Cardiac fibroblast (primary cell): ENCODE measurements at places on chromosomes 5 and 9.
A peak's percentile ranks its signal among the peaks of the same experiment; 100 is the strongest.

DNA sequence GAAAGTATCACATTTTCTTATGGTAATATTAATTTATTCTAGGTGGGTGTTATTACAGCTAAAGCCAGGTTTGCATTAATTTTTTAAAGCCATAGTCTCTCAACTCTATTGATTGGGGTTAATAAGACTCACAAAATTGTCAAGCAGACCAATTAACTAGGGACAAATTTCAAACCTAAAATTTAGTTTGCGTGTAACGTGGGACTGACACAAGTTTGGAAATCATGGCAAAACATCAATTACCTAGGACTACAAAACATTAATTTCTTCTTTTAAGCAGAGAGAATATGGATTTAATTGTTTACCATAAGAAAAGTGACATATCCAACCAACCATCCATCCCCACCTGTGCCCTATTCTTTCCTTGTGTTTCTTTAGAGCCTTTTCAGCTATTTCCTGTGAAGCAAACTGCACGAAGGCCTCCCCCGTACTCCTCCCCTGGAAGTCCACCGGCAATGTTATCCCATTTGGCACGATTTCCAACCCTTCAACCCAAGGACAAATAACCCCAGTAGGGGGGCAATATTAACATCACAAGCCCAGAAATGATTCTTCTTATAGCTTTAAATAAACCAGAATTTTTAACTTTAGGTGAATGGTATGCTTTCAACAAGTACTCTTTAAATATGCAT, 4.4 kb downstream of the HNRNPH1 start:
- DNase-seq: peak; percentile 31

DNA sequence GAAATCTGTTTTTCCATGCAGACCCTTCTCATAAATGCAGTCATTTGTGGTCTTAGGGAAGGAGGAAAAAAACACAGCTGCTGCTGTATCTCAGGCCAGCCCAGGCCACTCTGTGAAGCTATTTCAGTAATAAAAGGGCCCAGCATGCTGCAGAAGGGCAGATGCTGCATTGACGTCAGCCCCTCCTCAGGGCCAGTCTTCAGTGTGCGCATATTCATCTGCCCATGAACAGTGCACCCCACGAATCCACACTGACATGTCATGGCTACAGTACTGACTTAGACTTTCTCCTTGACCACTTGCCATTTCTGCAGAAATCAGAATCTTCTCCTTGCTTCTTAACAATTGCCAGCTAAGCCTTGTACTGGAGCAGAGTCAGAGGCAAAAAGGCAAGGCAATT, 304.7 kb downstream of the GABRG2 start:
- no peak for DNase-seq

DNA sequence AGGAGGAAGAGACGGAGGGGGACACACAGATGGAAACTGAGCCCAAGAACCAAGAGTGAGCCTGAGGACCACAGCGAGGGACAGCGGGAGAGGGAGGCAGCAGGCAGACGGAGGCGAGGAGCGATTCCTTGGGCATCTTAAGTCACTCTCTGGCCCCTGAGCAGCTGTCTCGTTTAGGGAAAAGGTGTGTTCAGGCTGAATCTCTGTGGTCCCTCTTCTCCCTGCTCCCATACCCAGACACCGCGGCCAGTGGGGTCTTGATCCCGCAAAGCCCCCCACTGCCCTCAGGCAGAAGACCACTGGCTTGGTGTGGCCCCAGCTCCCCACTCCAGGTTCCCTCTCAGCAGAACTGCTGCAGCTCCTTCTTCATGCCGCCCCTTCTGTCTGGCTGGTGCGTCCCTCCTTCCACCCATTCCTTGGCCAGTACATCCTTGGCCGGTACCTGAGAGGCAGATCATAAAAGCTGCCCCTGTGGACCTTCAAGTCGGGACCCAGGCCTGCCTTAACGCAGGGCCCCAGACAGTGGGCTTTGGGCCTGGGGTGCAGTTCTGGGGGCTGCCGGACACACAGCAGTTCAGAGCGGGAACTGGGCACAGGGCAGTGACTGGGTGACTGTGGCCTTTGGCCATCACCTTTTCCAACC, 5.8 kb upstream of the RALGDS start:
- peak; percentile 28 for DNase-seq

DNA sequence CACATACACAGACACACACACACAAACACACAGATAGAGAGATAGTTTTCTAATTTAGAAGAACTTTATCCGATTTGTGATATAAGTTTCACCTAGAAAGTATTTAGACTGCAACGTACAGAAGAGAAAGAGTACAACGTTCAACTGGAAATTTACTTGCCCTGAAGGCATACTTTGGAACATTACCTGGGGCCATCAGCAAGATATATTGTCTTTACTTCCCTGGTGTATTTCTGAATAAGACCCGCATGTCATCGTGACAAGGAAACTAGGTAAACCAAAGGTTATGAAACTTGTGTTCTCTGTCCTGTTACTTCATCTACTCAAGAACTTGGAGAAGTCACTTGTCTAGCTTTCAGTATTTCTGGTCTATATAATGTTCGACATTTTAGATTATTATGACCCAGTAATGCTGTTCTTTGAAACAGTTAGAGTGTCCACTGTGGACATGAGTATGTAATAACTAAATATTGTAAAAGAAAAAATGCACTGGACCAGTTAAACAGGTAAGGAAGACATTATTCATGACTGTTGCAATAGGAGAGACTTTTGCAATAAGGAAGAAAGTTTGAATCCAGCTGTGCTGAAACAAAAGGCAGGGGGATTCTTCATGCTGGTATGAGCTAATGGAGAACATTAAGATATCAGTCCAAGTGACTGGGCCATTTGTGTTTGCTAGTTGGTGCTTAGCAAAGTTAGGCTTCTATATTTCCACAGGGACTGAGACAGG, 1791.1 kb downstream of the MAT2B start:
- no peak for DNase-seq

DNA sequence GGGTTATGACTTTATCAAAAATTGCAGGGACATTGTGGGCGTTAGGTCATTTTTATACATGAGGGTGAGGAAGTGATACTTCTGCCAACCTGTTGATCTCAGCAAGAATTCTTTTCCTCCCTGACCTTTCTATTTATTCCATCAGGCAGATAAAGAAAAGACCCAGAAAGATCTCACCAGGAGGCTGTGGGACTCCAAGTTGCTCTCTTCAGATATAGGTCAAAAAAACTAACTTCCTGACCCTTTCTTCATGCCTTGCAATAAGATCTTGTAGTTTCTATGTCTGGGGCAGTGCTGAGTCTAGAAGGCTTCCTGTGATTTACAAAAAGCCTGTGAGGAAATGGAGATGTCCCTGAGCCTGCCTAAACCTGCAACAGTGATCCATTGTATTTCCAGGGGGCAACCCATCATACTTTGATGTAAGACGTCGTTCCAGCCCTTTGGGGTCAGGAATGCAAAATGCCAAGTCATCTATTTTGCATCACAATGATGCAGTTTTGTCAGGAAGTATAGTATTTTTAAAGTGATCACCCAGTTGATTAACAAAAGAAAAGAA, 22.0 kb upstream of the PIK3R1 start:
- peak; percentile 11 for DNase-seq

DNA sequence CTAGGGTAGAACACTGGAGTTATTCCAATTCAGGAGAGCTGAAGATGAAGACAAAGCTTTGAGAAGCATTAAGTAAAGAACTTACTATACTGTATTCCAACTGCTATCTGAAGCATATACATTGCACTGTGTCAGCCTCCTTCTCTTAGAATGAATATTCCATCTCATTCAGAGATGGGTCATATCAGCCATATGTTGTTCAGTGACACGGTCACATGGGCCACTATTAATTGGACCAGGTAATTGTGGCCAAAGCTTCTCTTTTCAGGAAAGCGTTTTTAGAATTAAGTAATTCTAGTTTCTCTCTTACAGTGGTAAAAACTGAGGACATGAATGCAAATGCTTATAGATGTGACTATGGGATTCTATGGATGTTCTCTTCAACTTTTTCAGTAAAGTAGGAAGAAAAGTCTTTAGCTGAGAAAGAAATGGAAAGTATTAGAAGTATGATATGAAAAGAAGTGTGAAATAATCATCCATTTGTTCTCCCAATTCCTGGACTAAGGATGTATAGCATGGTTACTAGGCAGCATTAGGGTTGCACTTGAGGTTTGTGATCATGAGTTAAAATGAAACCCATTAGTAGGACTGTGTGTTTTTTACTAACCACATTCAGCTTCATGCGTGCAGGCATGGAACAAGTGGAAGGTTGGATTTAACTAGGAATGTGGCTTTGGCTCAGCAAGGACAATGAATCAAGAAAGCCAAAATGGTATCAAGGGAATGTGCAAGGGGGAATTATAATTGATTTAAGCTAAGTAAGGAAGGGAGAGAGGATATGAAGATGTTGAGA, 40.9 kb downstream of the CETN3 start:
- no peak for DNase-seq

DNA sequence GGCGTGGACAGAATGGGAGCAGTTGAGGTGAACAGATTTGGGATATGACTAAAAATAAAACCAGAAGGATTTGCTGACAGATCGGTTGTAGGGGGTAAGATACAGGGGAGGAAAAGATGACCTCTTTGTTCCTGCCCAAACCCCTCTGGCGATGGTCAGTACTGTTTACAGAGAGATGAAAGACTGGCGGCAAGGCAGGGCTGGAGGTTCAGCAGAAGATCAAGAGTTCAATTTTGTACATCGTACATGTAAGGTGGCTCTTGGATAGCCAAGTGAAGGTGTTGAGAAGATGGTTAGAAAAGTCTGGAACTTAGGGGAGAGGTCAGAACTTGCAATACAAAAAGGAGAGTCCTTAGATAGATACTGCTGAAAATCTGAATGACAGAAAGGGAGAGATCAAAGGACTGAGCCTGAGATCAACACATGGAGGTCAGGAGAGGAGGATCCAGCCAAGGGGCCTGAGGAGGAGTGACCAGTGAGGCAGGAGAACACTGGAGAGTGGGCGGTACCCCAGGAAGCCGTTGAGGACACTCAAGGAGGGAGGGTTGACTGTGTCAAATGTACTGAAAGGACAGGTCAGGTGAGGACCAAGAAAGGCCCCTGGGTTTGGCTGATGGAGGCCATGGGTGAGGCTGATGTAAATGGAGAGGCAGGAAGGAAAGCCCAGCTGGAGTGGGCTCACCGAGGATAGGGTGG, 7.1 kb downstream of the IL4 start:
- DNase-seq: no peak

- no peak for DNase-seq
Measured at GRCh38 chr9:96289392-96289791, 12.6 kb downstream of the HSD17B3 start.

- no peak for DNase-seq
Measured at GRCh38 chr9:91698266-91698665, 251.8 kb downstream of the ROR2 start.

GRCh38 chr9:127181595-127182190, 59.3 kb upstream of the ANGPTL2 start:
- no peak for DNase-seq

DNA sequence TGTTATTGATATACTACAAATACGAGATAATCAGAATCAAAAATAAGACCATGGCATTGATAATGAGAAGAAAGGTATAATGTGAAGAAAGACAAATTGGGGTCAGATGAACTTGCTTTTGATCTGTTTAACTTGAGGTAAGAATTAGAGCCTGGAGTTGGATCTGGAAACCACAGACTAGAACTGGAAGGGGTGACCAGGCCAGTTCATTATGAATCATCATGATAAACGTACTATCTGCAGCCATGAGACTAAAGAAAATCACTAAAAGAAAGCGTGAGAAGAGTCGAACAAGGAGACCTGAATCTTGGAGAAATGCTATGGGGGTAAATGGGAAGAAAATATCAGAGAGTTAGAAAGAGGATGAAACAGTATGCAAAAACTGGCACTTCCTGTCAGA, 967.5 kb downstream of the NR2F1-AS1 start:
- DNase-seq: peak; percentile 46

DNA sequence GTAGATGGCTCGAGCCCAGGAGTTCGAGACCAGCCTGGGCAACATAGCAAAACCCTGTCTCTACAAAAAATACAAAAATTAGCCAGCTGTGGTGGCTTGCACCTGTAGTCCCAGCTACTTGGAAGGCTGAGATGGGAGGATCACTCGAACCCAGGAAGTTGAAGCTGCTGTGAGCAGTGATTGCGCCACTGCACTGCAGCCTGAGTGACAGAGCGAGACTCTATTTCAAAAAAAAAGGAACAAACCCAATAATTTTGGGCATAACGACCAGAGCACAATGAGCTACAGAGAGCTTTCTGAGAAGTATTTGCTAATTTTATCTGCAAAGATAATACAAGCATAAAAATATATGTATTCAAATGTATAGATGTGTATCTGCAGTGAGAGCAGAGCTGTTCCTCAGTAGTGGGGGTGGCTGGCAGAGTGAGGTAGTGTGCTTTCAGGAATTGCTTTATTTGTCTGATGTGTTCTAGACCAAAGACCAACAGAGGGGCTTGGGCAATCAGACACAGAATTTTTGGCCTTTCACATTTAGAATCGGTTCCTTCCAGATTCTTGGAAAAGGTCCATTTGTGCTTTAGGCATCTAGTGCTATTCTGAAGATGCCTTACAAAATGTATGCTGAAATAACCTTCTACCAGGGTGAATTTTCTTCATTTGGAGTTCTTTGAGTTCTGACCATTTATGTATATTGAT, 5.2 kb downstream of the DOCK8 start:
- no peak for DNase-seq

DNA sequence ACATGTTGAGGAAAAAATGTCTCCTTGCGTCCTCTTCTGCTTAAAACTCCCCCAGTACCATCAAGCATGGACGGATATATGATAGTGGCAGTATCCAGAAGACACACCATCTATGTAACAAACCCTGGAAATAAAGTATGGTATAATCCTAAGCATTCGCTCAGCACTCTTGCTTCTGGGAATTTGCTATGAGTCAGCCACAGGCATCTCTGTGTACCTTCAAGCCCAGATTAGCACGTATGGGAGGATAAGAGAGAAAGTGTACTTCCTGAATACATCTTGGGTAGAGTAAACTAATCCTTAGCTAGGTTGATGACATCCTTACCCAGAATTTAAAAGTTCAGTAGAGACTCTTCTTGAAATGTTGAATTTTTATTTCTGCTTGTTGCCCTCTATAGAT, 71.2 kb downstream of the GHR start:
- peak; percentile 24 for DNase-seq

DNA sequence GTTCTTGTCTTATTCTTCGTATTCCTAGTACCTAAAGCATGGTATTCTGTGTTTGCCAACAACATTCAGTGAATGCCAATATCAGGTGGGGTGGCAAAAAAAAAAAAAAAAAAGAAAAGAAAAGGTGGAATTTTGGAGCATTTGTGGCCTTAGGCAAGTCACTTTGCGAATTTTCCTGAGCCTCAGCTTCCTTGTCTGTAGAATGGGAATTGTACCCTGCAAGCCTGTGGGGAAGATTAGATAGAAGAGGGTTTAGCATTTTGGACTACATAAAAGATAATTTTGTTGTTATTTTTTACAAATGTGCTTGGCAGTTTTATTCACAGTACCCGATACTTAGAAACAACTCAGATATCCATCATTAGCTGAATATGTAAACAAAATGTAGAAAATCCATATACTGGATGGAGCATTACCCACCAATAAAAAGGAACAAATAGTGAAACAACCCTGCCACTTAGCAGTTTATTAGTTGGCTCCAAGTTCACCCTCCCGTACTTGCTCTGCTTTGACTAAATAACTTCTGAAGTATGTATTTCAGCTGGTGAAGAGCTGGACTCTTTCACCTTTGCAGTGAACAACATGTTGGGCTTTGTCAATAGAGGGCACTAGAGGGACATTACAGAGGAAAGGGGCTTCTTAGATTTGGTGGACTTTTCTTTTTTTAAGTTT, 13.6 kb downstream of the UBE2D2 start:
- peak; percentile 59 for DNase-seq
